ENCODE measurements at places on chromosomes 3 and 15.

GRCh38 chr15:89893027-89893426, 767 bp downstream of the AP3S2 start:
- DNase-seq: no peak

- DNase-seq: no peak
Measured at GRCh38 chr15:34828145-34828911, 33.0 kb upstream of the ACTC1 start.

GRCh38 chr3:62832553-62832952, 42.7 kb downstream of the CADPS start:
- no peak for DNase-seq

DNA sequence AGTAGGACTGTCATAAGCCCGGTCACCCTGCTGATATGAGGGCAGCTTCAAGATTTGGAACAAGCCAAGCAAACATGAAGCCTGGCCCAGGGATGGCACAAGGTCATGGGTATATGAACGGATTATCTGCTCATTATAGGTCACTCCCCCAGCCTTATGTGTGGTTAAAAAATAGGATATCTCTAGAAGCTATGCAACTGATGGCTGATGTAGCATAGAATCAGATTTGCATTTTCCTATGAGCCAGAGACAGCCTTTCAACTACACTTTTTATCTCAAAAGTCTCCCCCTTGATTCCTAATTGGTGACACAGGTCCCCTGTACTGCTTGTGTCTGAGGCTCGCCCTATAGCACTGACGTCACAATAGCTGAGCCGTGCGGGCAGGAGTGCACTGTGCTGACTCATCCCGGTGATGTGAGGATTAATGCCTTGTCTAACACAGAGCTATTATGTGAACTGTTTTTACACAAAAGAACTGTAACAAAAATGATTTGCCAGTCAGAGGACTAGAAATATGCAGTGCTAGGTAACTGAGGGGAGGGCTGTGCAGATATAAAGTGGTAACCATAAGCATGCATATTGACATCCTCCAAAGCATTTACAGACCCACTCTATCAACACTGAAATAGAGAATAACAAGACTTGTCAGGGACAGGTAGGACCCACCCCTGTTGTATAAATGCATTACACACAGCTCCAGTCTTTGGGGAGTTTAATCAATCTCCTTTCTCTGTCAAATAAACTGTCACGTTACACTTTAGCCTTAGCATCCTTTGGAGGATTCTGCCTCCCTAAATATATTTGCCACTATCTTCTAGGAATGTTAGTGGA, 204.9 kb downstream of the TIGIT start:
- DNase-seq: no peak

DNA sequence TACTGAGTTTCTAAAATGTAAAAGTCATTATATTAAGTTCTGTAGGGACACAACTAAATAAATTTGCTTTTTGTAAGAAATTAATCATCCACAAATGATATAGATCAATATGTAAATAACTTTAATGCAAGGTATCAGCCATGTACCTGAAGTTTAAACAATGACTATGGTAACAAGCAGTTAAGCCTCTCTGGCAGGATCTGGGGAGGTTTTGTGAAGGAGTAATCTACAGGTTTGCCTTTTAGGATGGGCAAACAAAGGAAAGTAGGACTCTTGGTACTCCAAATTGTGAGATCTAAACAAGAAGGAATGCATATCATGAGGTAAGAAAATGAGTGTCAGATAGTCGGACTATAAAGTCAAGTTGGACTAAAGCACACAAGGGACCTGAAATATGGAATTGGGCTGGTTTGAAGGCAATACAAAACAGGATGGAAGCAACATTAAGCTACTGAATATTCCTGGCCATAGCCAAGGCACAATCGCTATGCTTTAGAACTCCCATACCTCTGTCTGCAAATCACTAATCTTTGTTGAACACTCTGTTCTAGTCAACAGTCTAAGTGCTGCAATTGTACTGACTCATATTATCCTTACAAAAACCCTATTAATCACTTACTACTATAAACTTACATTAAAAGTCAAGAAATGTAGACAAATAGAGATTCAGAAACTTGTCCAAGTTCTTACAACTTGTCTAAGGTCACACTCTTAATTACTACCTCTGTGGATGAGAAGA, 412.8 kb downstream of the DIPK2A start:
- DNase-seq: no peak

GRCh38 chr3:126682009-126682408, 22.0 kb upstream of the CHCHD6 start:
- no peak for DNase-seq

DNA sequence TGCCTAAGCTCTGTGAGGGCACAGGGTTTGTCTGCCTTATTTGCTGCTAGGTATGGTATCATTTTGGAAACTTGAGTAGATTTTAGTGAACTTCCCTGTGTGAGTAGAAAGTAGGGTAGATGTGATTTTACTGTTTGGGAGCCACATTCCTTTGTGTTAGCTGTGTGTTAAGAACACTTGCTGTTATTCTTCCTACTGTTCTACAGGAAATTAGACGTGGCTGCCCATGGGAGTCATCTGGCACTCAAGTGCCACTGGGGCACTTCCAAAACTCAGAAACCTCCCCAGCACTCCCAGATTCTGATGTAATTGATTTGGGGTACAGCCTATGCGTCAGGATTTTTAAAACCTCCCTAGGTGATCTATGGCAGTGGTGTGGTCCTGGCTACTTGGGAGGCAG, 369.9 kb upstream of the C2CD4B start:
- no peak for DNase-seq

GRCh38 chr3:127953091-127954035, 38.3 kb downstream of the KBTBD12 start:
- no peak for DNase-seq

GRCh38 chr3:178434206-178434805, 101.9 kb upstream of the KCNMB2 start:
- DNase-seq: no peak

GRCh38 chr3:129513705-129514104, 14.7 kb upstream of the RHO start:
- no peak for DNase-seq

DNA sequence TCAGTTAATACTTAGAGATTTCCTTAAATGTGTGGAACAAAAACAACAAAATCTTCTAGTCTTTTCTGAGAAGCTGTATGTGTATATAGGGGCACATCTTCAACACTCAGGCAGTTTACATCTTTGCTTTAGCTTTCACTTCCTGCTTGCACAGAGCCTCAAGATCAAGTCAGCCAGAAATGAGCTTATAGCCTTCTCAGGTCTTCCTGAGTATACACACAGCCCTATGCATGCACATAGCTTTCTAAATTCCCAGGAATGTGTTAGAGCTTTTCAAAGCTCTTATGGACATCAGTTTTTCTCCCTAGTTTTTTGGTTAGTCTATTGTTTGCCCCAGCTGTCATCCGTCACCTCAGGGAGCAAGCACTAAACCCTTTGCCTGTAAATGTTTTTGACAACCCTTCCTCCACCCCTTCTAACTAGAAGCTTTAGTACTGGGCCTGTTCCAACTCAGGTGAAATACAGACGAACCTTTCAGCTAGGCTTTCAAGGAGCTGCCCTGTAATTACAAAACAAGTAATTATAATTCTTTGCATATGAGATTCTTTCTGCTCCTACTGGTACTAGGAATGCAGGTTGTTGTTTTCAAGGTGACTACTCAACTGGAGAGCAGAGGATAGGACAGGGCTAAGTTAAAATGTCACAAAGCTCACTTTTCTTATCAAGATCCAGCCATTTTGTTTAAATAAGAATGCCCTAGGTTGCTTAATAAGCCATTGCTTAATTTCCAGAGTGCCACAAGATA, 22.6 kb upstream of the MTMR10 start:
- no peak for DNase-seq

GRCh38 chr15:79673416-79674123, 223.2 kb downstream of the MTHFS start:
- DNase-seq: peak; percentile 70

GRCh38 chr3:115217678-115218451, 70.8 kb upstream of the ZBTB20 start:
- peak; percentile 29 for DNase-seq

DNA sequence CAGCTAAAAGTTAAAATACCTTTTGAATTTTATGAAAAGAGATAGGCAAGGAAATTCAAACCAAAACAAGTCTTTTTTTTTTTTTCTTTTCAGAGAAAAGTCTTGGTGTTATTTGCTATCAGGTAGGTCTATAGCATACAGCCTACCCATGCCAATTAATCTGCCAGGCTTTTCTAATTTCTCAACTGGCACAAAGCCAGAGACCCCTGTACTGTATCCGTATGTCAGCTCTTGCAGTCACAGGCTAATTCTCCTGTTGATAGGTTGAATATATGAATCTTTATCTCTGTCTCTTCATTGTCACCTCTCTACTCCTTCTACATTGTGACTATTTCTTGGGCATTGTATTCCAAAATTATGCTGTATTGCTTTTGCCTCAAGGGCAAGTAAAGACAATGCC, 133.4 kb downstream of the IL5RA start:
- DNase-seq: no peak

- DNase-seq: peak; percentile 56
Measured at GRCh38 chr3:66816090-66816761, 181.9 kb upstream of the KBTBD8 start.

DNA sequence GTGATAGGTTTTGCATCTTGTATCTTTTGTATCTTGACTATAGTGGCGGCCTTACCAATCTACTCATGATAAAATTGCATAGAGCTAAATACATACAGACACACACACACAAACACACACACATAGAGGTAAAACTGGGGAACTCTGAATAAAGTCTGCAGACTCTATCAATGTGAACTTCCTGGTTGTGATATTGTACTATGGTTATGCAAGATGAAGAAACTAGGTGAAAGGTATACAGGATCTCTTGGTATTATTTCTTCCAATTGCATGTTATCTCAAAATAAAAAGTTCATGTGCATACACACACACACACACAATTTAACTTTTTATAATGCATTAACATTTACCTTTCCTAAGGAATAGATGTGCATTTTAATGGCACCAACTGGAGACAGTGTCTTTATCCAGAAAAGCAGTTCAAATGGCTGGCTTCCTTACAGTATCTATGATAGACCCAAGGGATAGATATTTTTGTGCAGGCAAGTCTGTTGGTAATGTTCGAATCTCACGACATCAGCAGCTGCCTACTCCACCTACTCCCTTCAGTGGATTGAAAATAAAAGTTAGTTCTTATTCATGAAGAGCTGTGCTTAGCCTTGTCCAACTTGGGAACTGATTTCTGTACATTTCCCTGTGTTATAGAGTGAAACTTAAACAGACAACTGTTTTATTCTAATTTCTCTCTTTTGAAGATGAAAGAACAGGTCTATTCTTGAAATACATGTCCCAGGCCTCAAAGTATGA, 46.9 kb upstream of the SPRED1 start:
- no peak for DNase-seq

DNA sequence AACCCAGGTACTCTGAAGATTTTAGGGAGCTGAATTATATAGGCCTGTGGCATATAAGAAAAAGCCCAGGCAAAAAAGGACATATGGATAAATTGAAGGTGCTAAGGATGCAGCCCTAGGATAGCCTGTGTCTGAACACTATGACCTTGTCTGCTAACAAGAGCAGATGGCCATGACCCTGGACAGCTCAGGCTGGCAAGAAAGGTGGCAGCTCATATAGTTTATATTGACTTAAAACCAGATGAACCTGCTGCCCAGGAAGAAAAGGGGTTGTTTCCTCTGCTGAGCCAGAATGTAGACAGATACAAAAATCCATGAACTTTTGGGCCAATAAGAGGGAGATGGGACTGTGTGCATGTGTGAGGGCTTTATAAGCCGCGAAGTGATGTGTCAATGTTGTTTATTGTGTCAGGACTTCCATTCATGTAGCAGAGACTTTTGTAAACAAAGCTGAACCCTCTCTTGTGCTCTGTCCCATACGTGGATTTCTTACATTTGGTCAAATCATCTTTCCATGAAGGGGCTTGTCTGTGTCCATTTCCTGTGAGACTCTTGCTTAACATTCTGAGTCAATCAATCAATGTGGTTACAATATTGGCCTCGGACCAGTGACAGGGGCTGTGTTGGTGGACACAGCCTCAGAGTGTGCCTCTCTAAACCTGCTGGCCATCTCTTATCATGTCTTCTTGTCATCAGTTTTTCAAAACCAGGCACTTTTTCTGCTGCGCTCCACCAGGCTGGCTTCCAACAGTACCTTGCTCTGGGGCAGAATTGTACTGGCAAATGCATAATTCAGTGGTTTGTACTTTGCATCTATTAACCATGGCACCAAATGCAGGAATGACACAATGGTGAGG, 321.2 kb downstream of the WDR72 start:
- no peak for DNase-seq

DNA sequence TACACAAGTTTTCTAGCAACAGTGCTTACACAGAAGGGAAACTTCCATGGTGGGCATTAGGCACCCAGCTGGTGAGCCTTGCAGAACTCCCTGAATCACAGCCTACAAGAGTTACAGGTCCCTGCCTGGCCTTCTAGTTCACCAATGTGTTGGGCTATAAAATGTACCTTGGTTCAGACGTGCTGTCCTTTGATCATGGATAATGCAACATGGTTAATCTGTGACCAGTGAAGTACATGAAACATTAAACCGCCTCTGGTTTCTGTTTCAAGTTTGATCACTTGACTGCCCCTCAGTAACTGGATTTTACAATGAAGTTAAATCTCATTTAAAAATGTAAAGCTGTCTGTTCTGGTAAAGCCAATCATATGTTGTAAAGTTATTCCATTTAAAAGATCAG, 51.8 kb downstream of the FMN1 start:
- no peak for DNase-seq

DNA sequence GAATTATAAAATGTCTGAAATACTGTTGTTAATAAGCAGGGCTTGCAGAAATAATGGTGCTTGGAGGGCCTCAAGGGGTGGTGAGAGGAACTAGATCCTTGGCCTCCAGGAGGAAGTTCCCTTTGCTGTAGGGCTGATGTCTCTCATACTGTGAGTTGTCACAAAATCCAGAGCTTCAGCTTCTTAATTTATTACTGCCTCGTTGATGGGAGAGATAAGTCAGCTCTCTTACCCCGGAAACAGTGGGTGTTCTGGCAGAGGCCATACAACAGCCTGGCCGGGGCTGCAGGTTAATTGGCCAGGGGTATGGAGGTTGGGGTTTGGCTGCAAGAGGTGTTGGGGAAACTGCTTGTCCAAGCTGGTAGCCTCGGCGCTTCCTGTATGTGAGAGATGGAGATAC, 15.5 kb downstream of the MAPKAPK3 start:
- DNase-seq: no peak

- DNase-seq: no peak
Measured at GRCh38 chr3:16399473-16399872, 114.0 kb downstream of the RFTN1 start.

DNA sequence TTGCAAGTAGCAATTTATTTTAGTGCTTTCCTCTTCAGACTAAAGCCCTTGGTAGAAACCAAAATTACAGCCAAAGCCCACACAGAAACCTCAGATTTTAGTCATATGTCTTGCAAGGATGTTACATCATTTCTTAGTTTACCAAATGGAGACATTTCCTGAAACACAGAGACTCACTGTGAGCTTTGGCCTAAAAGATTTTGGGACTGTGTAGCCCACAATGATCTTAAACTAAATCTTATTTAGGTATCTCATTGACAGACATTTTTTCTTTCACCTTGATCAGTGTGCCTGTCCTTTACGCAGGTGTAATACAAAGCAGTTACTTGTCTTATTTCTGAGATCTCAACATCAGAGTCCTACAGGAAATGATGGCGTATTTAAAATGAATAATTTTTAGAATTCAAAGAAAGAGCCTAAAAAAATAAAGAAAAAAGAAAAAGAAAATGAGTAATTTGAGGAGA, 27.8 kb upstream of the AP4E1 start:
- DNase-seq: peak; percentile 87
